ENCODE measurements at places on chromosomes 1 and 21.
A peak's percentile ranks its signal among the peaks of the same experiment; 100 is the strongest.

GRCh38 chr1:20080441-20081352, 10.7 kb downstream of the PLA2G5 start:
- no peak for DNase-seq

- no peak for DNase-seq
Measured at GRCh38 chr1:107877092-107877491, 87.9 kb downstream of the VAV3 start.

DNA sequence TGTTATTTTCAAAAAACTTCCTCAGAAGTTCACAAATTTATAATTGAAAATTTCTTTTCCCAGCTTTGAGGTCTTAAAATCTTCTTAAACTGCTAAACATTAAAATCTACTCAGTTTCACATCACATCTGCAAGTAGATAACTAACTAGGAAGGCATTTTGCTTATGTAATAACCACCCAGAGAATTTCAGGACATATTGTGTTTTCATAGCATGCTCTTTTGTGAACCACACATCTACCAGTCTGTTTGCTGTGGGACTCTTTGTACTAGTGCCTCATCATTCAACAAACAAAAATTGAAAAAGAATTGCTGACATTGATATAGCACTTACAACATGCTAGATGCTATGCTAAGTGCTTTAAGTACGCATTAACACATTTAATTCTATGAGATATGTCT, 31.6 kb upstream of the C1orf146 start:
- no peak for DNase-seq

DNA sequence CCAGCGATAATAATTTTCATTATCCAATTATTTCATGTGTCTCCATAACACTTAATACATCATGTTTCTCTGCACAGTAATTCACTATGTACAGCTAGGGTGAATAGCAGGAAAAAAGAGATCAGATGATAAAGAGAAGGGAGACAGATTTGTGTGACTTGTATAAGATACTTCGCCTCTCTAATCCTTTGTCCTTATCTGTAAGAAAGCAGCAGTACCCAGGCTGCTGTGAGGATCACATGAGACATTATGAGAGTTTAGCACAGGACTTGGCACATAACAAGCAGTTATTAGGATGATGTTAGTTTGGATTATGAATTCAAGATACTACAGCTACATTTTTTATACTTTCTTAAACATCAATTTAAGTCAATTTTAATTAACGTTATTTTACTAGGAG, 6.3 kb downstream of the ERG start:
- no peak for DNase-seq

DNA sequence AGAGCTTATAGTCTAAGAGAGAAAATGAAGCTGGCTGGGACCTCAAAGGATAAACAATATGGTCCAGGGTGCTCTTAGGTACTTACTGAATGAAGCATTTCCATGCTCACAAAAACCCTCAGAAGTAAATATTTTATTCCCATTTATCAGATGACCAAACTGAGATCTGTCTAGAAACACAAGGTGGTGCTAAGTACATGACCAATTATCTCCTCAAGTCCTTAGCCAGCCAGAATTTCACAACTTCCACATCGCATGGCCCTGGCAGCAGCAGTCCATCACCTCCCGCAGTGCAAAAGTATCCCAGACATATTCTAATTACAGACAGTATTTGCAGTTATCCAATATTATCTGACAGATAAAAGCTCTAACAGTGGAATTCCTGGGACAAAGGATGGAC, 321.7 kb upstream of the PROX1 start:
- no peak for DNase-seq

- peak; percentile 70 for DNase-seq
Measured at GRCh38 chr1:30823969-30824735, 66.6 kb upstream of the LAPTM5 start.

DNA sequence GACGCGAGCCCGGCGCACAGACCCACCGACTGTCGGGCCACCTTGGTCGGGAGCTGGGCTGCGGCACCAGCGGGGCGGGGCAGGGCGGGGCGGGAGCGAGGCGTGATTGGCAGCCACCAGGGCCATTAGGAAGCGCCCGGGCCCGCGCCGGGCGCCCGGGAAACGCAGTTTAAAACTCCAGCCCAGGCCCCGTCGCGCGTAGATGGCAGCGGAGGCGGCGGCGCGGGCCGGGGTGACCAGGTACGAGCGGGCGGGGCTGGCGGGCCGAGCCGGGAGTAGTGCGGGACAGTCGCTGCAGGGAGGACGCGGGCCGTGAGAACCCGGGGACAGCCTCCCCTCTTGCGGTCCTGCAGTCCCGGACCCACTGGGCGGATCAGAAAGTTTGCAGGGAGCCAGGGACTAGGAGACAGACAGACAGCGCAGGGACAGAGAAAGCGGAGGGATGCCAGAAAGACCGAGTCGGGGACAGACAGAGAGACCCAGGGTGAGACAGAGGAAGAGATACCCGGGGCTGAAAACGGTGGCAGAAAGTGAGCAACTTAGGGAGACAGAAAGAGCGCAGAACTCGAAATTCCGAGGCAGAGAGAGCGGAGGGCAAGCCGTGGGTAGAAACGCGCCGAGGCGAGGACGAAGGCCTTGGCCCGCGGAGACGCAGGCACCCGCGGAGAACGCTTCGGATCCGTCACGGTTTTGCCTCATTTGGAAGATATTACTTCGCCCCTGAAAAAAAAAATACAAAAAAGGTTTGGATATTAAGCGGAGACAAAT, at the start of gene DMBX1:
Gene DMBX1 (plus strand): TSS at position 199 of the 768 bp plus-strand sequence. CDS start 17,175 bp downstream, outside the sequence.
- DNase-seq = peak; percentile 64

DNA sequence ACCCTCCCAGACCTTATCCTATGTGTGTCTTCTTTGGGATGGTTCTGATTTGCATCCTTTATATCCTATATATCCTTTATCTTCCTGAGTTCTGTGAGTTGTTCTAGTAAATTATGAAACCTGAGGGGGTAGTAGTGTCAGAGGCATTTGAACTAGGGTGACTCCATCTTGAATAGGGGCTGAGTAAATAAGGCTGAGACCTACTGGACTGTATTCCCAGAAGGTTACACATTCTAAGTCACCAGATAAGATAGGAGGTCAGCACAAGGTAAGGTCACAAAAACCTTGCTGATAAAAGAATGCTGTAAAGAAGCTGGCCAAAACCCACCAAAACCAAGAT, 50.6 kb downstream of the SUSD4 start:
- DNase-seq = no peak

DNA sequence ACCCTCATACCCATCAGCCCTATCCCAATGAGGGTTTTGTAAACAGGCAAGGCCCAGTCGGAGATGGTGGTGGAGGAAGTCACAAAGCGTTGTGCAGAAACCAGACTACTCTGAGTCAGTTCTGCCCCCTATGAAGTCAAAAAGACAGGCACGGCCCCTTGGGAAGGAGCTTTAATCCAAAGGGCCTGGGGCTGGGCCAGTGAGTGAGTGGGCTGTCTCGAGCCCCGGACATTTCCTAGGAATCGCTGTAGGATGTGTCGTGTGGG, 442 bp upstream of the AHCYL1 start:
- DNase-seq = no peak

- DNase-seq = no peak
Measured at GRCh38 chr1:8397511-8397910, 79.6 kb downstream of the SLC45A1 start.

- DNase-seq = no peak
Measured at GRCh38 chr21:32979598-32980268, 46.0 kb upstream of the OLIG2 start.

GRCh38 chr1:65971547-65971946, 178.9 kb downstream of the PDE4B start:
- DNase-seq = no peak

- DNase-seq = no peak
Measured at GRCh38 chr1:65623895-65624294, 168.8 kb upstream of the PDE4B start.

DNA sequence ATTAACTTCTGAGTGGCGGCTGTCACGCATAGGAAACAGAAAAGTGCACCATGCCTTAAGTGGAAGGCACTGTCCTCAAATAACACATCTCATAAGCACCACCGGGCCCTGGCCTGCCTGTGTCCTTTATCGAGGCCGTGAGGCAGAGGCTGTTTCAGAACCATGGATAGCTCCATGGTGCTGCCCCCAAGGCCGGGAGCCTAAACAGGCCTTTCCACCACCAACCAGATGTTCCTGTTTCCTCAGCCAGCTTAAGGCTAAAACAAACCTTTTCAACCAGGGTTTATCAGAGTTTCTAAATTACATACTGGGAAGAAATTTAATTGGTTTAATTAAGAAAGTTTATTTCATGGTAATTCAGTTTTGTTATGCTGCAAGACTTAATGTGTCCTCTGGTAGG, 114.4 kb downstream of the DMRTA2 start:
- DNase-seq = no peak

DNA sequence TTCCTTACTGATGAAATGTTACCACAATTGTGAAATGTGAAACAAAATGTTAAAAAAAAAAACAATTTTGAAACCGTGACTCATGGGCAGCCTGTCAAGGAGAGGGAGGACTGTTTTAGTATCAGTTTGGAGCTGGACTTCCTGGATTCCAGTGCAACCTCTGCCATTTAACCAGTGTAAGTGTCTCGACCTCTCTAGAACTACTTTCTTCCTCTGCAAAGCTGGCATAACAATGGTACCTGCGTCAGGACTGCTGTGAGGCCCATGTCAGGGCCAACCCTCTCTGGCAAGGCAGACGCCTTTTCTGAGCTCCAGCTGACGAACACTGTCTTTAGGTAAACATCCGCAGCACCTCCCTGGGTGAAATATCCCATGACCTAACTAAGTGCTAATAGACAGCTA, 20.9 kb downstream of the URB1 start:
- DNase-seq = no peak

GRCh38 chr1:11788549-11789053, 17.2 kb downstream of the MTHFR start:
- no peak for DNase-seq

- no peak for DNase-seq
Measured at GRCh38 chr1:204602871-204603542, 82.5 kb downstream of the LRRN2 start.

GRCh38 chr1:101745551-101746270, 251.0 kb downstream of the OLFM3 start:
- DNase-seq = no peak

- DNase-seq = no peak
Measured at GRCh38 chr1:20538227-20538626, 14.1 kb upstream of the FAM43B start.
